ENCODE measurements at places on chromosomes 7 and 10. TPM values are rescaled to one million over a fixed set of nuclear protein-coding genes. Genes with fewer than 3 reads are reported as not detected.

NEURL1 gene
- total RNA-seq = not detected

HYCC1 gene
- total RNA-seq = 39.7 TPM

PTN gene
- total RNA-seq = 11.3 TPM

GJD4 gene
- not detected for total RNA-seq

AFAP1L2 gene
- 20.8 TPM for total RNA-seq

DNA sequence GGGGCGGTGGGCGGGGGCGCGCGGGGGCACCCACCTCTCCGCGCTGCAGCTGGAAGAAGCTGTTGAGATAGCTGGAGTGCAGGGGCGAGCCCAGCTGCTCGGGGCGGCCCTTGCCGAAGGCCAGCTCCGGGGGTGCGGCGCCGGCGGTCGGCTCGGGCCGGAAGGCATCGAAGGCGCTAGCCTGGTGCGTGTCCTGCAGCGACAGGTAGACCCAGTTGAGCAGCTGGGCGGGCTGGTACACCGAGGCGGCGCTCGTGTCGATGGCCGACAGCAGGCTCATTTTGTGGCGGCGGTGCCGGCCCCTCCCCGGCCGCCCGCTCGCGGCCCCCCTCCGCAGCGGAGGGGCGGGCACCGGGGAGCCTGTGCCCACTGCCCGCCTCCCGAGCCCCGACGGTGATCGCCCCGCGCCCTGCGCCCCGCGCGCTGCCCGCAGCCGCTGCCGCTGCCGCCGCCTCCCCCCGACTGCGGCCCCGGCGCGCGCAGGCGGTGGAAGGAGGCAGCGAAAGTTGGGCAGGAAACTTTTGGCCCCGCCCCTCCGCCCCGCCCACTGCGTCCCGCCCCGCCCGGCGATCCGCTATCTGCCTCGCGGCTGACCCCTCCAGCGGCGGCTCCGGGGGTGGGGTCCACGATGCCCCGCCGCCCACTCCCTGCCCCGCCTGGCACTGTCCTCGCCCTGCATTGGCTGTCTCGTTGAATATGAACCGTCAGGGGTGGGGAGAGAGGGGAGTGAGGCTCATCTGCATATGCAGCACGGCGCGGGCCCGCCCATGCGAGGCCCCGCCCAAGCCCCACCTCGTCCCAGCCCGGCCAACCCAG lies at the start of gene ZCCHC24:
Gene ZCCHC24 (minus strand): TSS at position 464 of the 816 bp plus-strand sequence. CDS start 184 bp downstream, at position 280.
- ATAC-seq = peak; percentile 93

DNA sequence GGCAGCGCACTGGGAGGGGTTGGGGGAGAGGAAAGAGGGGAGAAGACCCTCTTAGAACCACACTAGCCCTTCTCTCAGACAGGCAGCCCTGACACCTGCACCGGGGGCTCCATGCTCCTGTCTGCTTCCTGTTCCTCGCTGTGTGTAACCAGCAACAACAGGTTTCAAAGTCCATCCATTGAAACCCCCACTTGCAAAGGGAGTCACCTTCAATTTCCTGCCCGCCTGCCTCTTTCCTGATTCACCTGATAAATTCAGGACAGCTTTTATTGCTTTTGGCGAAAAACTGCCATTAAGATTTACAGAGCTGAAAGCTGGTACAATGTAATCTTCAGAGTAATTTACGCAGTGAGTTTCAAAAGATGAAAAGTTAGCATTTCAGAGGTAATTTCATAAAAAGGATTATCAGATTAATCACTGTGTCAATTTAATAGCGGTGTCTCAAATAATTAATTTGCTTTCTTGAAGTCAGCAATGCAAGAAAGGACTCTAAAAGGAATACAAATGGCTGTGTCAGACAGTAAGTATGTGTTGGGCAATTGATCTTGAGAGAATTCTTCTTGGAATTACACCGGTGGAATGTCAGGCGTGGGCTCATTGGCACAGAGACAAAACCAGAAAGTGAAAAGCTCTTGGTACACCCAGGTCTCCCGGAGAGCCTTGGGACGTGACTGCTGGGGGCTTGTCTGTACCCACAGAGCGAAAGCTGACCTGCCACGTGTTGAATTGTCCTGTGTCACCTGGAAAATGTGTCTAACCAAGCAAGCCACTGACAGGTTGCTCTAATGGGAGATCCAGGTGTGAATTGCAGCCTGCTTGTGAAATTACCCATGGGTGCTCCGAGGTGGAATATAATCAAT lies 60.7 kb downstream of the TMEM209 start:
- ATAC-seq = no peak

DNA sequence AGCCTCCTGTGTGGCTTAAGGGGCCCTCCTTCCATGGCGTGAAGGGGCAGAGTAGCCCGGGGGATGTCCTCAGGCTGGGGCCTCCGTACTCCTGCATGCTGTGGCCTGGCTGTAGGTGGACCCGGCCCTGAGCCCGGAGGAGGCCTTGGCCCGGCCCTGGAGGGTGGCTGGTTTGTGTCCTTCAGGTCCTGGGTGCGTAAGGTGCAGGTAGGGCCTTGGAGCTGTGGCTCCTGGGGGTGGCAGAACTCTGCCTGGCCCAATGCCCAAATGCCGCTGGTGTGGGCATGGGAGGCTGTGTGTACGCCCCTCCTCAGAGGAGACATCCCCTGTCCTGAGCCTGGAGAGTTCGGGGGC lies 26.9 kb upstream of the AMZ1 start:
- ATAC-seq = no peak

DNA sequence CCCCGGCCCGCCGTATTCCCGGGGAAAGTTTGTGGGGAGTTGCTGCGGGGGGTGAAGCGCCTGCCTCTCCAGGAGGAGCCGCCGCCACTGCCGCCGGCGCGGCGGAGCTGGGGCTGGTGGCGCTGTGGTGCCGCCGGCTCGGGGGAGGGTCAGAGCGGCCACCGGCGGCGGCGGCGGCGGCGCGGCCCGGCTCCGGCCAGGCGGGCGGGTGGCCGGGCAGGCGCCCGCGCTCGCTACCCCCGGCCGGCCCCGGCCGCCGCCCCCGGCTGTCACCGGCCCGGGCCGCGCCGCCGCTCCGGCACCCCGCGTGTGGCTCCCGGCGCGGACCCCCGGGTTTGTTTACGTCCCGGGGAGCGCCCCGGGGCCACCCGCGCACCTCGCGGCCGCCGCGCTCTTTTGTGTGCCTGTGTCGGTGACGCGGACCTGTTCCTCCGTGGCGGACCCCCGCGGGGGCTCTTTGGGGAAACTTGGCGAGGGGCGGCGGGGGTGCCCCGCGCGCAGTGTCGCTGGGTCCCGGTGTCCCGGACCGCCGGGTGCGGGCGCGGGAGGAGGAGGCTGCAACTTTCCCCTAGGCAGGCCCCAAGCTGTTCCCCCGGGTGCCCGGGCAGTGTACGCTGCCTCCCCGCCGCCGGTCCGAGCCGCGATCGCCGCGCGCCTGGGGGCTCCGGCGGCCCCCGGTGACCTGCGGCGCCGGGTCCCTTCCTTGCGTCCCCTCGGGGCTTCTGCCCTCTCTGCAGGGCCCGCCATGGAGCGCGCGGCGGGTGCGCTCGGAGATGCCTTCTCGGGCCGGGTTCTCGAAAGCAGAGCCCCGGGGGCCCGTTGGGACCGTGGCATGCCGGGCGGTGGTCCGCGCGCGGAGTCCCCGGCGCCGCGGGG lies 593 bp upstream of the CUX1 start:
- peak; percentile 44 for ATAC-seq

DNA sequence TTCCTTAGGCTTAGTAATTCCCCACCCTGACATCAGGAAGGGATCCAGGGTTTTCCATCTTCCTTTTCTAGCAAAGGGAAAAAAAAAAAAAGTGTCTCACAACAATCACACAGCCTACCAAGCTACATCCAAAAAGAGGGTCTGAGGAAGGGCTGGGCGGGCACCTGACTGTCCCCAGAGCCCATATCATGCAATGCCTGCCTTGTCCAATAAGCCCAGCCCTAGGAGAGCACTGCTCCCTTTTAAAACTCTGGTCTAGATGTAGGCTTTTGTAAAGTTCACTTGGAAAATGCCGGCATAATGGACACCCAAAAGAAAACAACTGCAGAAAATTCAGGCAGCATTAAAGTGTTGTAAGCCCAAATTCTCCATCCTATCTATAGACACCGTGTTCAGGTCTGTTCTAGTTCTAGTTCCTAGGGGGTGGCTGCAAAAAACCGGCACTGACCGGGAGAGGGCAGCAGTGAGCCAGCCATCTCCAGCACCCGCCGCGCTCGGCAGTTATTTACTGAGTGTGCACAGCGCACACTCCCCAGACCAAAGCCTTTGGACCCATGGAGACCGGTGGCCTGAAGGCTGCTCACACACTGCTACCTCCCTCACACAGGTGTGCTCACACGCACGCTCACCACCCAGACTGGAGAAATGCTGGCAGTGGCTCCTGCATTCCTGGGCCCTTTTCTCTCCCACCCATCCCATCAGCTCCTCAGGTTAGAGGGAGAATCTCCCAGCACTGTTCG lies 48.7 kb downstream of the PODXL start:
- peak; percentile 69 for ATAC-seq

- no peak for ATAC-seq
These were observed 1268.6 kb downstream of the TYW1 start for GRCh38 chr7:68265258-68265657.

DNA sequence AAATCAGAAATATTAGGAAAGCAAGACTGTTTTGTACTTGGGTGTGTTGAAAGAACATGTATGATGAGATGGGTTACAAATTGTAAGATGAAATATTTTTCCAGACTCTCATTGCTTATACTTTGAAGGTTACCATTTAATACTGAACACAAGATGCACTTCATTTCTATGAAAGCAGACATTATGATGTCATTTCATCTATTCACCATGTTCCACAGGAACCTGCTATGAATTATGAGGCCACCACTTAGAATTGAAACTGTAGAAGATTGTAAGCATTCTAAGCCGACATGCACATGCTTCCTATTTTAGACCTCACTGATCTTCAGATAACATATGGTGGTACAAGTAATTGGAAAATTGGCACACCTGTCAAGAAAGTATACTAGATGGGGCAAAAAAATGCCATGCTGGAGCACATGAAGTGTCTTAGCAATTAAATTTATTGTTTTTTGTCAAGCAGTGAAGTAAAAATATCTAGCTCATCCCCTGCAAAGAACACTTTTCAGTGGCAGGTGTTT lies 195.0 kb downstream of the PHF14 start:
- ATAC-seq = no peak

DNA sequence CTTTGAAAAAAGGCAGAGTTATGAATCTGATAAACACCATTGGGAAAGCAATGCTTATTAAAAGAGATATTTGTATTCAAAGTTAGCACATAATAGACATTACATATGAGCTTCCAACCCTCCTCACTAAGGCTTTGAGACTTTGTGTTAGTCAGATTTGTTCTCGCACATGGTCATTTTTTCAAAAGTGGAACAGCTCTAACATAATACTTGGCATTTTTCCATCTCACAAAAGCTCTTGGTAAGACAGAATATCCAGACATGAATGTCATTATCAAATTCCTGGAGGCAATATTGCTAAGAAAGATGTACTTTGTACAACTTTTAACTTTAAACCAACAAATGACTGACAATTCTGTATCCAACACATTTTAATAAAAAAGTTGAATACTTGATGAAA lies 292.4 kb upstream of the SMIM30 start:
- ATAC-seq = no peak

- no peak for ATAC-seq
These were observed 2.1 kb upstream of the FAM3C start for GRCh38 chr7:121398246-121398645.

All from gastroesophageal sphincter (tissue), 4 donors.